ENCODE measurements at places on chromosomes 12 and 14. TPM values are rescaled to one million over a fixed set of nuclear protein-coding genes. Genes with fewer than 3 reads are reported as not detected.
A peak's percentile ranks its signal among the peaks of the same experiment; 100 is the strongest.

GRCh38 chr14:60061371-60061770 is 30.4 kb upstream of the PCNX4 start:
- DNase-seq, result no peak

DNA sequence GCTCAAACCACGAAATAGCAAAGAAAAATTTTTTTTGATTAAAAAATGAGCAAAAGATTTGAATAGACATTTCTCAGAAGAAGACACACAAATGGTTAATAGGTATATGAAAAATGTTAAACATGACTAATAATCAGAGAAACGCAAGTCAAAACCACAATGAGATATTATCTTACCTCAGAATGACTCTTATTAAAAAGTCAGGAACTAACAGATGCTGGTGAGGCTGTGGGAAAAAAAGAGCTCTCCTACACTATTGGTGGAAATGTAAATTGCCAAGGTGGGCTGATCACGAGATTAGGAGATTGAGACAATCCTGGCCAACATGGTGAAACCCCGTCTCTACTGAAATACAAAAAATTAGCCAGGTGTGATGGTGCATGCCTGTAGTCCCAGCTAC is 315.5 kb upstream of the FLRT2 start:
- no peak for DNase-seq

FAIM2 gene
- not detected for polyA plus RNA-seq

DNA sequence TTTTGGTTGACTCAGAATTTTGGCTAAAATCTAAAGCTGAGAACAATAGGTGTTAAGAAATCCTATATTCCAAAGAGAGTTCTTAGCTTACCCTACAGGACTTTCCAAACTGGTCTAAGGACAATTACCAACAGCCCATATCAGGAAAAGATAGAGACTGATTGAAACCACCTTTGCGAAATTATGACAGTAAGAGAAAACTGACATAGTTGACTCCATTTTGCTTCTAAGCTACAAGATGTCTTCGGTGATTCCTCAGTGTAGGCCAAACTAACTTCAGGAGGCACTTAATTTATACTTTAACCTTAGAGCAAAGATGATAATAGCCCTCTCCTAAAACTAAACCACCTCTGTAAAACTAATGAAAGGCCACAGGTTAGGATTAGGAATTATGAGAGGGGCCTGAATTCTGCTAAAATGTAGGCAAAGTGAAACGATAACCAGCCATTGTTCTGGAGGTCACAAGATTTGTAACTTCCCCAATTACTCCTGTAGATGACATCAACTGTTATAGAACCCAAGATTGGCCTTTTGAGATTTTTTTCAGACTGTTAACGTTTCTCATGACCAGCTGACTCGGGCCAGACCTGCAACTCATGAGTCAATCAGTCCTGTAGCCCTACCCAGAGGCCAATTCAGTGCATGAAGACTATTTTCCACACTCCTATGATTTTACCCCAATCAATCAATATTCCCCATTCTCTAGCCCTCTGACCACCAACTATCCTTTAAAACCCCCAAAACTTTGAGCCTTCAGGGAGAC is 43.0 kb downstream of the KLRG1 start:
- DNase-seq, result no peak

DNA sequence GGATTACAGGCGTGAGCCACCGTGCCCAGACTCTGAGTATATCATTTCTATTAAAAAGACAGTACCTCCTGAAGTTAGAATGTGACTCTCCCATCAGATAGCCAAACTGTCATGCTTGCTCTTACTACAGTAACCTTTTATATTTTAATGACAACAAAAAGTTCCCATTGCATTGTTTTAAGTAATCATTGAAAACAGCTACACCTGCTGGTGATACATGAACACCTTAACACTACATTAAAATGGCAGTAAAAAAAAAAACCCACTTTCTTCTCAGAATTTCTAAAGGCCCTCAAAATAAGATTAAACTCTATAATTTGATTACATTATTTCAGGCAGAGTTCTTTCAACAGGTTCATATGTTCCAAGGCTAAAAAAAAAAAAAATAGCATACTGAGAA is 76.7 kb downstream of the SH2B3 start:
- no peak for DNase-seq

GRCh38 chr14:54105406-54105805 is 148.8 kb upstream of the BMP4 start:
- no peak for DNase-seq

DNA sequence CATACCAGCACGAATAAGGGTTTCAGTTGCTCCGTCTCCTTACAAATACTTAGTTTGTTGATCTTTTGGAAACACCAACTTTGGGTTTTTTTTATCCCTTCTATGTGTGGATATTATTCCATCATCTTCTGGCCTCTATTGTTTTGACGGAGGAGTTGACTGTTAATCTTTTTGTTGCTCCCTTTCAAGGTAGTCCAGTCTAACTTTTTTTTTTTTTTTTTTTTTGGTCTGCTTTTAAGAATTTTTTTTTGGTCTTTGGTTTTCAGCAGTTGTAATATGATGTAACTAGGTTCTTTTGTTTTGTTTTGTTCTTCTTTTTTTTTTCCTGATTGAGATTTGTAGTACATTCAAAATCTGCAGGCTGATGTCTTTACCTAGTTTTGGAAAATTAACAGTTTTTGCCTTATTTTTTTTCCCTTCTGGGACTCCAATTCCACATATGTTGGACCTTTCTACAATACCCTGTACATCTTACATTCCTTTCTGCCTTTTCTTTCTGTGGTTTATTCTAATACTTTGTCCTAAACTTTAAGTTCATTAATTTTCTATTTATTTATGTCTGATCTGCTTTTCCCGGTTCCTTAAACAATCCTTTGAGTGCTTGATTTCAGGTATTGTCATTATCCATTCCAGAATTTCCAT is 54.9 kb downstream of the DNAH10 start:
- DNase-seq, result no peak

GRCh38 chr14:99889268-99889667 is 96.1 kb downstream of the EML1 start:
- DNase-seq, result no peak

- peak; percentile 56 for DNase-seq
These were observed 1.2 kb downstream of the WNT5B start for GRCh38 chr12:1630133-1630826.

LRFN5 gene
- polyA plus RNA-seq, result 0.06 TPM

GUCY2C gene
- polyA plus RNA-seq, result 0.13 TPM

GRCh38 chr14:74062809-74063150 is 21.5 kb downstream of the ALDH6A1 start:
- DNase-seq, result no peak

DNA sequence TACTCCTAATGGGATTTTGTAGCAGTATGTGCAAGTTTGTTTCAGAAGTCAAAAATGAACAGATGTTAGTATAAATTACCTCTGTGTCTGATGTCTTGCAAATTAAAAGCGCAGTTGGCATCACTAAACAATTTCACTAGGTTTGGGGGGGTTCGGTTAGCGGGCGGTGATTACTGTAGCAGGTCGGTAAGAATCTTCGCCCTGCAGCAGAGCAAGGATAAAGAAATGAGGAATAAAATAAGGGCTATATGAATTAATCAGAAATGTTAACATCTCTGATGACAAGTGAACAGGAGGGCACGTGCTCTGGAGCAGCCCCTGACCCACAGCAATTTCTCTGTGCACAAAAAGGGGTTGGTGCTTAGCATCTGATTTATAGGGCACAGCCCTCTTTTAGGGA is 43.6 kb upstream of the VSX2 start:
- no peak for DNase-seq

DNA sequence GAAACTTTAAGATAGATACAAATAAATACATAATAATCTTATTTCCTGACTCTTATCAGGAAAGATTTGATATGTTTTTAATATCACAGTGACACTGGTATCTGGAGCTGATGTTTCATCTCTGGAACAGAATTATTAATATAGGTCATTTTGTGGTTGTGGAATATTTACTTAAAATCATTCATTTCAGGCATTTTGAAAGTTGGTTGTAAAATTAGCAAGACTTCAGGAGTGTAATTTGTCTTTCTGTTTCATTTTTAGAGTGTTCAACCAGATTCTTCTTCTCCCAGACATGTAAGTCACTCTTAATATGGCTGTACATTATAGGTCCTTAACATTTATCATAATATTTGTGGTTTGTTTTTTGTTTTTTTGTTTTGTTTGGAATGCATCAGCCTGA is 115.7 kb downstream of the PCNX1 start:
- DNase-seq, result no peak

CLEC4A gene
- polyA plus RNA-seq, result 0.51 TPM

PPP4R4 gene
- polyA plus RNA-seq, result 0.25 TPM

ACVRL1 gene
- 10.8 TPM for polyA plus RNA-seq

GRCh38 chr14:92552066-92552465 is 38.5 kb downstream of the RIN3 start:
- no peak for DNase-seq

CCDC175 gene
- not detected for polyA plus RNA-seq

CLEC12A gene
- 0.96 TPM for polyA plus RNA-seq

DNA sequence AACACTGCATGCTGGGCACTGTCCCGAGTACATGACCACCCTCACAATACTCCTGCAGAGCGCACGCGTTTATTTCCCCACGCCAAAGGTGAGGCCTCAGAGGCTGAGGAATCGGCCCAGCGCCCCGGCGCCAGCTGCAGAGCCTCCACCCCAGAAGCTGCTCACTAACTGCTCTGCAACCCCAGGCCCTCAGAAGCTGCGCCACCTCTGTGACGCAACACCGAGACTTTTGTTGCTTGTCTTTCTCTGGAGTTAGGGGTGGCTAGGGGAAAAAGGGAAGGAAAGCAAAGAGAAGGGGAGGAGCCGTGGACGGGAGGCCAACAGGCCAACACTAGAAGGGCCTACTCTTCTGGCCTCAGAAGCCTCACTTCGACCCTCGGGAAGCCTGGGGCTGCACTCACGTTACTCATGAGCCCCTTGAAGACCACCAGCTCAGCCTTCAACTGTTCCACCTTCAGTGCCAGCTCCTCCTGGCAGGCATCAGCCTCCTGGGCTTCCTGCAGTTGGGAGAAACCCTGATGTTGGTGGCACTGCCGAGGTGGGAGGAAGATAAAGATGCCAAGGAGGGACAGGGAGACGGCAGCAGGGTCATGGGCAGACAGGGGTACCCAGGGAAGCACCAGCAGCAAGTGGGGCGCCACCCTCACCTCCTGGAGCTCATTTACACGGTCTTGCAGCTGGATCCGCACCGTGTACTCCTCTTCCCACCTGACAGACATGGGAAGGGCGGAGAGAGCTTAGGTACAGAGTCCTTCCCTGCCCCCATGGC is 5.4 kb downstream of the IFFO1 start:
- DNase-seq, result no peak

DNA sequence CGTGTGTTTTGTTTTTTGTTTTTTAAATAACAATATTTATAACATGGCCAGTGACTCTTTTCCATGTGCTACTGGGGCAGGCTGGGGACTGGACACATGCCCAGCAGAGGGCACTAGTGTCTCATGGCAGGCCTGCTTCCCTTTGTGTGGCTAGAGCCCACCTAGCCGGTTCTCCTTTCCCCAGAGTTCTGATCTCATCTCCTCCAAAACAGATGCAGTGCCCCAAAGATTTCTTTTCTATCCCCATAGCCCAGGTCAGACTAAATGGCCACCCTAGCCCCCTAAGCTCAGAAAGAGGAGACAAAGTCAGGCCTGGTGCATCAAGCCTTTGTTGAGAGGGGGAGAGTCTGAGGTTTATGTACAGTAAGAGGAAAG is 21.2 kb downstream of the PRPF40B start:
- DNase-seq, result peak; percentile 81

DNA sequence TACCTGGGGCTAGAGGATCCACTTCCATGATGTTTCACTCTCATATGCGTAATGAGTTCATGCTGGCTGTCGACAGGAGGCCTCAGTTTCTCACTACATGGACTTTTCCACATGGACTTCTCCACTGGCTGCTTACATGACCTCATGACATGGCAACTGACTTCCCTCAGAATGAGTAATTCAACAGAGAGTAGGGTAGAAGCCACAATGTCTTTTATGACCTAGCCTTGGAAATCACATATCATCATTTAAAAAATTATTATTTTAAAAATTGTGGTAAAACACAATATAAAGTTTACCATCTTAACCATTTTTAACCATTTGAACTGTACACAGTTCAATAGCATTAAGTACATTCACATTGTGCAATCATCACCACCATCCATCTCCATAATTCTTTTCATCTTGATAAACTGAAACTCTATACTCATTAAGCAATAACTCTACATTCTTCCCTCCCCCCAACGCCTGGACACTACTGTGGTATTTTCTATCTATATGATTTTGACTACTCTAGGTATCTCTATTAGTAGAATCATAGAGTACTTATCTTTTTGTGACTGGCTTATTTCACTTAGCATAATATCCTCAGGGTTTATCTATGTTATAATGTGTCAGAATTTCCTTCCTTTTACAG is 144.5 kb downstream of the TGFB3 start:
- no peak for DNase-seq

GRCh38 chr12:110574044-110574443 is 9.1 kb downstream of the PPTC7 start:
- no peak for DNase-seq

GRCh38 chr14:89325299-89325883 is 91.6 kb downstream of the FOXN3 start:
- no peak for DNase-seq

DNA sequence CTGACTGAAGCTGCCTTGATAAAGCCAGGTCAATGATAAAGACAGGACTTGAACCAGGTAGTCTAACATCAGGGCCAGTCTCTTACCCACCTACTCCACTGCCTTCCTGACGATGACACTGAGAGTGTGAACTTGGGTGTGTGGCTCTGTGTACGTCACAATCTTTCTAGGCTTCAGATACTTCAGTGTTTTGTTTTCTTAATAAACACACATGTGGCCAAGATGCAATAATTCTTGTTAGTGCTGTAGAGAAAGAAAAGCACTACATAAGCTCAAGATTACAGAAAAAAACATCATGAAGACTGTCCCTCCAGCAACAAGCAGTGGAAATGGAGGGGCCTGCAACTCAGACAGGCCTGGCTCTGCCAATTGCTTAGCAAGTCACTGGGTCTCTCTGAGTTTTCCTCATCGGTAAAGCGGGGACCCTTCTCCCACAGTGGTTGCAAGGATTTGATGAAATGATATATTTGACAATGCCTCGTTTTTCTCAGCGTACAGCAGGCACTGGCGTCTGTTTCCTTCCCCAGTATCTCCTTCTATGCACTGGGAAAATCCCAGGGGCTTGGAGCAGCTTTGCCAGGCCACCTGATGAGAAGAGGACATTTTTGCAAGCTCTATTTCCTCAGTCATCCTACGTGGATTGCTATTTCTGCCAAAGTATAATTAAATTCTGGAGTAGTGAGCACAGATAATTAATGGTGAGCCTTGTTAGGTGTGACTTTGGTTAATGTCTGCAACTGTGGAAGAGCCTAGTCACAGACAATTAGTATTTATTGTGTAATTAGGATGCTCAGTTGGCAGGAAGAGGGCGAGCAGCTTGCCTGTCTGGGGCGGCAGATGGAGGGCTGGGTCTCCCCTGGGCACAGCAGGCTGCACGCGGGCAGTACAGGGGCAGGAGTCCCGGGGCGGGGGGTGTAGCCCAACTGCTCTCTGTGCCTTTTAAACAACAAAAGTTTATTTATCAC is 55.8 kb upstream of the CHGA start:
- DNase-seq, result no peak

GRCh38 chr12:121005346-121005815 is 10.9 kb downstream of the C12orf43 start:
- no peak for DNase-seq

ST8SIA1 gene
- polyA plus RNA-seq, result 0.42 TPM

KLRD1 gene
- polyA plus RNA-seq, result 0.13 TPM

B4GALNT3 gene
- polyA plus RNA-seq, result 0.21 TPM

SIX1 gene
- polyA plus RNA-seq, result 37.7 TPM

GRCh38 chr14:56059054-56059453 is 59.2 kb upstream of the PELI2 start:
- DNase-seq, result no peak

GRCh38 chr14:105300542-105301102 is at the start of gene BRF1:
BRF1 (minus strand) TSS chr14:105301001; CDS start chr14:105300629, 372 bp downstream.
- DNase-seq, result peak; percentile 97

STXBP6 gene
- polyA plus RNA-seq, result 2.1 TPM

Measured in psoas muscle (tissue), 8 donors.